ENCODE measurements at places on chromosomes 1 and 21. TPM values are rescaled to one million over a fixed set of nuclear protein-coding genes. Genes with fewer than 3 reads are reported as not detected.

The GPX7 gene
- total RNA-seq, result 7.3 TPM

- H3K4me3 ChIP-seq, result no peak overlapping the region
- no peak for DNase-seq
- H3K4me1 ChIP-seq, result peaks cover 4% of the 10 kb centered on the region
- H3K36me3 ChIP-seq, result no peaks in the 10 kb centered on the region
- no peaks in the 10 kb centered on the region for H3K27me3 ChIP-seq
- no peak overlapping the region for H3K27ac ChIP-seq
These were observed 53.3 kb upstream of the GJA8 start for GRCh38 chr1:147849098-147849895.

The CDKN2C gene
- 7.7 TPM for total RNA-seq

The IL12RB2 gene
- 0.40 TPM for total RNA-seq

The CD34 gene
- 44.8 TPM for total RNA-seq

- H3K4me1 ChIP-seq, result peaks cover 3% of the 10 kb centered on the region
- no peak overlapping the region for H3K27ac ChIP-seq
- no peak for DNase-seq
These were observed 17.1 kb downstream of the COL6A2 start for GRCh38 chr21:46114963-46115362.

The NOS1AP gene
- 1.8 TPM for total RNA-seq

The HRNR gene
- not detected for total RNA-seq

The SPRR3 gene
- not detected for total RNA-seq

- H3K36me3 ChIP-seq, result no peaks in the 10 kb centered on the region
- DNase-seq, result no peak
- H3K4me1 ChIP-seq, result no peaks in the 10 kb centered on the region
- no peak overlapping the region for H3K4me3 ChIP-seq
These were observed 24.6 kb upstream of the DDOST start for GRCh38 chr1:20685741-20686140.

DNA sequence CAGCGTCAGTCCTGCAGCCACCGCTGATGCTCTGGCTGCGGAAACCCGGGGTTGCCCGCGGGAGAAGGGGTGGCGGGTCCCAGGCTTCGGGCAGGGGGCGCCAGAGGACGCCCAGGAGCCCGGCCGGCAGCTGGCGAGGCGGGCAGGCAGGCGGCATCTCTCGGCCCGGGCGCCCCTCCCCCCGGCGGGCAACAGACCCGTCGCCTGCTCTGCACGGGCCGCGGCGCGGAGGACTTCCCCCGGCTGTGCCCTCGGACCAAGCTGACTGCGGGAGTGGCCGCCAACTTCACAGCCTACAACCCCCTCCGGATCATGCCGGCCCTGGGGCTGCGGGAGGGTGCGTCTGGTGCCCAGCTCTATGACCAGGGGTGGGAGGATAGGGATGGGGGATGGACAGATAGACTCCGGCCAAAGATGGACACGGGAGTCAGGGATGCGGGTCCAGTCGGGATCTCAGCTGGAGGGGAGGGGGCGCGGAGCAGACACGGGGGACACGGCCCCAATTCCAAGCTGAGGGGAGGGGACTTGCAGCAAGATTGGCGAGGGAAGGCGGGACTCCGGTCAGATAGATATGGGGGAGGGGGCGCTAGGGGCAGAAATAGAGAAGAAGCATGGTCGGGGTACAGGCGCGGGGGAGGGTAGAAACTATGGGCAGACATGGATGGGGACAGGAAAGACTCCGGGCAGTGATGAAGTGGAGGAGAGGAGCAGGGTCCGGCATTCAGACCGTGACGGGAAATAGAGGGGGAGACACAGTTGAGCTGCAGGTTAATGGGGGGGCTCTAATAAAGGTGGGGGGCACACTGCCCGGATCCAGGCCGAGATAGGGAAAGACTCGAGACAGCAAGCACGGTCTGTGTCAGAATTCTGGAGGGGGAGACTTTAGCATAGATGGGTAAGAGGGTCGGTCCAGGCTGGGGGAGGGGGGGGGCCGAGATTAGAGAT, 1.1 kb downstream of the ADGRB2 start:
- H3K27me3 ChIP-seq, result peaks cover 26% of the 10 kb centered on the region
- H3K27ac ChIP-seq, result no peak overlapping the region
- peaks cover 5% of the 10 kb centered on the region for H3K4me1 ChIP-seq
- H3K4me3 ChIP-seq, result no peak overlapping the region

DNA sequence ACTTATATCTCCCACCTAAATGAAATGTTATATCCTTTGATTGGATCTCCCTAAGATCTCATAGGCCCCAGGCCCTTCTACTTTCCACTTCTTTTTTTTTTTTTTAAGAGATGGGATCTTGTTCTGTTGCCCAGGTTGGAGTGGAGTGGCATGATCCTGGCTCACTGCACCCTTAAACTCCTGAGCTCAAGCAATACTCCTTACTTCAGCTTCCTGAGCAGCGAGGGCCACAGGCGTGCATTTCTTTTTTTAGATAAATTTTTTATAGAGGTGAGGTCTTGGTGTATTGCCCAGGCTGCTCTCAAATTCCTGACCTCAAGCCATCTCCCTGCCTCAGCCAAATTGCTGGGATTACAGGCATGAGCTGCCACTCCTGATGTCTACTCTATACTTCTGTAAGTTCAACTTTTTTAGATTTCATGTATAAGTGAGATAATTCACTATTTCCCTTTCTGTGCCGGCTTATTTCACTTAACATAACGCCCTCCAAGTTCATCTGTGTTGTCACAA, 987.5 kb upstream of the NCAM2 start:
- H3K4me1 ChIP-seq, result no peaks in the 10 kb centered on the region
- no peak for DNase-seq
- no peaks in the 10 kb centered on the region for H3K36me3 ChIP-seq
- no peak overlapping the region for H3K27ac ChIP-seq

The KCNK1 gene
- total RNA-seq, result 12.1 TPM

DNA sequence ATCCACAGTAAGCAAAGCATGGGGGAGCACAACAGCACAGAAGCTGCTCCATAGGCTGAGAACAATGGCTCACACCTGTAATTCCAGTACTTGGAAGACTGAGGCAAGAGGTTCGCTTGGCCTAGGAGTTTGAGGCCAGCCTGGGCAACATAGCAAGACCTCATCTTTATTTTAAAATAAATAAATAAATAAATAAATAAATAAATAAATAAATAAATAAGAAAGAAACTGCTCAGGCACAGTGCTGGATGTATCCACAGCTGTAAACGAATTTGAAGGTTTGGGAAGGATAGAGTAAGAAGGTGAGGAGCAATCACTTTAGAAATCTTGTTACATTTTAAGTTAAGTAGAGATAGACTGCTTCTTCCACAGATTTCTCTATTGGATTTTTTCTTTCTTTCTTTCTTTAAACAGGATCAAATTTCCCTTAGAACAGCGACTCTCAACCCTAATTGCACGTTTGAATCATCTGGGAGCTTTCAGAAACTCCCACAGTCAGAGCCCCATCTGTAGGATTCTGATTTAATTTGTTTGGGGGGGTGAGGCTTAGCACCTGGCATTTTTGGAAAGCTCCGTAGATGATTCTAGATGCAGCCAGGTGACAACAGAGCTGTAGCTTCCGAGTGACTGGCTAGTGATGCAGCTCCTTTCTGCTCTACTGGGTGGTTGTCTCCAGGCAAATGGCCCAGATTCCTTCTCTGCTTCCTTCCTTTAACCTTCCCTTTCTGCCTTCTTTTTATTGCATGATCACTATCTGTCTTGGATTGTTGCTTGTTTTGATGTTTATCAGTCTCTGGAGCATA, 53.5 kb downstream of the S1PR1 start:
- no peaks in the 10 kb centered on the region for H3K36me3 ChIP-seq
- H3K4me1 ChIP-seq, result no peaks in the 10 kb centered on the region
- no peak for DNase-seq
- no peaks in the 10 kb centered on the region for H3K27me3 ChIP-seq
- H3K4me3 ChIP-seq, result no peak overlapping the region

The DDR2 gene
- 55.7 TPM for total RNA-seq

GRCh38 chr1:68565923-68566322, 69.0 kb upstream of the DEPDC1 start:
- H3K27ac ChIP-seq, result no peak overlapping the region
- H3K27me3 ChIP-seq, result no peaks in the 10 kb centered on the region
- H3K4me3 ChIP-seq, result no peak overlapping the region
- DNase-seq, result peak; percentile 24
- H3K36me3 ChIP-seq, result no peaks in the 10 kb centered on the region
- no peaks in the 10 kb centered on the region for H3K4me1 ChIP-seq

- no peaks in the 10 kb centered on the region for H3K27me3 ChIP-seq
- no peaks in the 10 kb centered on the region for H3K4me1 ChIP-seq
- H3K36me3 ChIP-seq, result no peaks in the 10 kb centered on the region
These were observed 43.3 kb downstream of the MAB21L3 start for GRCh38 chr1:116154536-116154935.

The F5 gene
- total RNA-seq, result 0.74 TPM

The FAM167B gene
- total RNA-seq, result 5.4 TPM

- no peaks in the 10 kb centered on the region for H3K36me3 ChIP-seq
- no peak for DNase-seq
- no peak overlapping the region for H3K27ac ChIP-seq
- H3K4me3 ChIP-seq, result no peak overlapping the region
- no peaks in the 10 kb centered on the region for H3K27me3 ChIP-seq
These were observed 18.2 kb downstream of the IKBKE start for GRCh38 chr1:206488466-206488865.

The ROR1 gene
- 23.2 TPM for total RNA-seq

DNA sequence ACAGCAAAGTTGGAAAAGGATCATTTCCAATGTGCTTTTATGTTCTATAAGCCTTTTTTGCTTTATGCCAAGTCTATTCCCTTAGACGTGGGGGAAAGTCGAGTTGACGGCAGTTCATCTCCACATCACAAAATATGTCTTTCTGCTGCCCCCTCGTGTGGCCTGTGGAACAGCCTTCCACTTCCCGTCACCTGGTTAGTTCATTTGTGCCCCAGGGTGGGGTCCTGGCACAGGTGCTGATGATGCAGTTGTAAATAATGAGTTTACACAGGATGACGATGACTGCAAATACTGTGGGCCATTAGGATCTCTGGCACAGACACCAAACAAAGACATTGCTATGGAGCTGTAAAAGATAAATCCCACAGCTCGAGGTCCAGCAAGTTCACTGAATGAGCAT, 10.0 kb upstream of the OTUD3 start:
- no peak overlapping the region for H3K4me3 ChIP-seq
- no peak overlapping the region for H3K27ac ChIP-seq
- no peak for DNase-seq

The CALML6 gene
- 0.55 TPM for total RNA-seq

DNA sequence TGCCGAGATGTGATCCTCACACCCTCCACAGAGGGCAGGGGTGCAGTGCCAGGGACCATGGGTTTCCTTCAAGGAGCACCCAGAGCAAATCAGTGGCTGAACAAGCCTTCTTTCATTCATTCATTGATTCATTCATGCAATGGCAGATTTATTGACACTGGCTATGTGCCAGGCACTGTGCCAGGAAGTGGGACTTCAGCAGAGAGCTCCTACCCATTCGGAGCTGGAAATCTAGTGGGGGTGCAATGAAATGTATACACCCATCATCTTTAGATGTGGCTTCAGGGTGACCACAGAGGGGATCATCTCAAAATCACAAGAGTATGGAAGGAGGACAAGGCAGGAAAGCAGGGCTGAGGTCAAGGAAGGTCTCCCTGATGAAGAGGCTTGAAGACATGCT, 18.9 kb downstream of the SLC6A9 start:
- no peaks in the 10 kb centered on the region for H3K27me3 ChIP-seq
- H3K4me1 ChIP-seq, result peaks cover 36% of the 10 kb centered on the region
- H3K4me3 ChIP-seq, result no peak overlapping the region
- no peak for DNase-seq
- no peak overlapping the region for H3K27ac ChIP-seq

DNA sequence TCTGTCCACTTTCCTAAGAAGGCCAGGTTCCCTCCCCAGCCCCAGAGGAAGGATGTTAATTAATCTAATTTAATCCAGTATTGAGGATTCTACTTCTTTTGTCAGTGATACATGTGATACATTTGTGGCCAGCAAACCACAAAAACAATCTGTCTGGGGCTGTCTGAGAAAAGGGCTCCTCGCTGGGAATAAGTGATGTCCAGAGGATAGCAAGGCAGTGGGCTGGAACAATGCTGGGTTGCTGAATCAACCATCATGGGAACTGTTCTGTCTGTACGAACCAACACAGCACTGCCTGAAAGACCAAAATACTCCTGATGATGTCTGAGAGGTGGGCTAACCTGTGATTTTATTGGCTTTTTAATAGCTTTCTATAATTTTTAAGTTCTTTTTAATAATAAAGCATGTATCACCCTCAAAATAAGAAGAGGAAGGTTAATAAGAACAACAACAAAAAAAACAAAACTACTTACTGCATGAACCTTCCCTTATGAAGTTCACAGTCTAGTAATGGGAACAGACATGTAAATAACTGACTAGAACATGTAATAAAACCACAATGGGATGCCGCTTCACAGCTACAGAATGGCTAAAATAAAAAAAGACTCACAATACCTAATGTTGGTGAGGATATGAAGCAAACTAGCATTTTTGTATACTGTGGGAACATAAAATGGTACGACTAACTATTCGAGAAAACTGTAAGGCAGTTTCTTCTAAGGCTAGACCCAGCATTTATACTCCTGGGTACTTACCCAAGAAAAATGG, 11.4 kb upstream of the ADAR start:
- H3K27me3 ChIP-seq, result no peaks in the 10 kb centered on the region
- no peaks in the 10 kb centered on the region for H3K36me3 ChIP-seq
- H3K4me1 ChIP-seq, result no peaks in the 10 kb centered on the region
- H3K4me3 ChIP-seq, result no peak overlapping the region
- no peak for DNase-seq
- no peak overlapping the region for H3K27ac ChIP-seq

- H3K27ac ChIP-seq, result no peak overlapping the region
- peak; percentile 34 for DNase-seq
- H3K4me3 ChIP-seq, result no peak overlapping the region
- H3K4me1 ChIP-seq, result peaks cover 8% of the 10 kb centered on the region
- peaks cover 3% of the 10 kb centered on the region for H3K36me3 ChIP-seq
These were observed 3.2 kb downstream of the GSTM4 start for GRCh38 chr1:109659145-109659544.

- H3K4me3 ChIP-seq, result no peak overlapping the region
- no peaks in the 10 kb centered on the region for H3K27me3 ChIP-seq
- DNase-seq, result no peak
- H3K36me3 ChIP-seq, result no peaks in the 10 kb centered on the region
These were observed 72.3 kb upstream of the ZP4 start for GRCh38 chr1:237962985-237963384.

The PRDM15 gene
- 5.8 TPM for total RNA-seq

The SPRR2B gene
- not detected for total RNA-seq

DNA sequence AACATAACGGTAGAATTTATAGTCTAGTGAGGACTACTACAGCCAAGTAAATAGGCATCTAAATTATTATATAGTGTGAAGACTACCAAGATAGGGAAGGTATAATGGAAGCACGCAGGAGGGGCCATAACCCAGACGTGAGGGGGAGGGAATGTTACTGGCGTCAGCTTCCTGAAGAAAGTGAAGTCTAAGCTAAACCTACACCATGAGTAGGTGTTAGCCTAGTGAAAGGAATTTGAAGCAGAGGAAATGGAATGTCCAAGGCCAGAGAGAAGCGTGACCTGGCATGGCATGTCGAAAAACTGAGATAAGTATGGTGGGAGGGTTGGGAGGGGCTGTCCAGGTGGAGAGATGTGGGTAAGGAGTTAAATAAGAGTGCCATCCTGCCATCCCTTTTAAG, 140.5 kb downstream of the SLC44A5 start:
- no peaks in the 10 kb centered on the region for H3K27me3 ChIP-seq
- no peaks in the 10 kb centered on the region for H3K4me1 ChIP-seq
- DNase-seq, result no peak
- no peak overlapping the region for H3K4me3 ChIP-seq
- H3K27ac ChIP-seq, result no peak overlapping the region

- H3K4me1 ChIP-seq, result no peaks in the 10 kb centered on the region
- H3K27me3 ChIP-seq, result no peaks in the 10 kb centered on the region
- no peak overlapping the region for H3K27ac ChIP-seq
These were observed 198.5 kb downstream of the ZNF648 start for GRCh38 chr1:181863006-181863405.

Measured in lung (tissue), 17 donors.